Activated T-cell treated with anti-CD3 and anti-CD28 coated beads, Interleukin-2, amount 50 U/mL, for 72 hours (primary cell): ENCODE measurements at places on chromosomes 7 and 10. TPM values are rescaled to one million over a fixed set of nuclear protein-coding genes. Genes with fewer than 3 reads are reported as not detected.

DNA sequence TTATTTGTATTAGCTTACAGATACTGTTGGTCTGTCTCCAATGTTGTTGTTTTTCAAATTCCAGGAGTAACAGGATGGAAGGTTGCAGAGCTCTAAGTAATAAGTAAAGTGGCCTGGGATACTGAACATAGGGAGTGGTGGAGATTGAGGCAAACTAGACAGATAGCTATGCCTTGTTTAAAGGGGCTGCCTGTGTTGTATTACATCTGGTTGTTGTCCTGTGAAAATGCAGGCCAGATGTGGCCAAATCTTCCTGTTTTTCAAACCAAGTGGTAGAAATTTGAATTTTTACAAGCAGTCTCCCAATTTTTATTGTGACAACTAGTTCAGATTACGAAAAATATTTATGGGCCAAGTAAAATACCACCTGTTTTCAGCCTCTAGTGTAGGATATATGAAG lies 33.5 kb downstream of the BICC1 start:
- no peaks in the 10 kb centered on the region for H3K4me1 ChIP-seq
- no peaks in the 10 kb centered on the region for H3K36me3 ChIP-seq
- no peak overlapping the region for H3K4me3 ChIP-seq
- DNase-seq = no peak
- H3K27ac ChIP-seq = no peak overlapping the region

DNA sequence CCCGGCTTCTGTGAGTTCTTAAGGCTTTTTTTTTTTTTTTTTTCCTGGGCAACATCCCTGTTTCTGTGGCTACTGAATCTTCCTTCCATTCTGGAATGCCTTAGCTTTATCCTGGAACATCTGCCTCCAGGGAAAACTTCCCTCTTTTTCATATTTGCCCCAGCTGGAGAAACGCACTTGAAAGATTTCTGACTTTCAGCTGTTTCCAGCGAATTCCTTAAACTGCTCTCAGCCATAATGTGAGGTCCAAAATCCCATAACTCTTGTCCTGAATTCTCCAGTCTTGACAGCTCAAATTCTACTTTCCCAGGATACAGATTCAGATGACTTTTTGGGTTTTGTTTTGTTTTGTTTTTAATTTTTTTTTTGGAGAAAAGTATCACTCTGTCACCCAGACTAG lies 263.6 kb upstream of the AUTS2 start:
- H3K27ac ChIP-seq = no peak overlapping the region
- DNase-seq = no peak
- H3K4me3 ChIP-seq = no peak overlapping the region
- no peaks in the 10 kb centered on the region for H3K4me1 ChIP-seq
- no peaks in the 10 kb centered on the region for H3K27me3 ChIP-seq

DNA sequence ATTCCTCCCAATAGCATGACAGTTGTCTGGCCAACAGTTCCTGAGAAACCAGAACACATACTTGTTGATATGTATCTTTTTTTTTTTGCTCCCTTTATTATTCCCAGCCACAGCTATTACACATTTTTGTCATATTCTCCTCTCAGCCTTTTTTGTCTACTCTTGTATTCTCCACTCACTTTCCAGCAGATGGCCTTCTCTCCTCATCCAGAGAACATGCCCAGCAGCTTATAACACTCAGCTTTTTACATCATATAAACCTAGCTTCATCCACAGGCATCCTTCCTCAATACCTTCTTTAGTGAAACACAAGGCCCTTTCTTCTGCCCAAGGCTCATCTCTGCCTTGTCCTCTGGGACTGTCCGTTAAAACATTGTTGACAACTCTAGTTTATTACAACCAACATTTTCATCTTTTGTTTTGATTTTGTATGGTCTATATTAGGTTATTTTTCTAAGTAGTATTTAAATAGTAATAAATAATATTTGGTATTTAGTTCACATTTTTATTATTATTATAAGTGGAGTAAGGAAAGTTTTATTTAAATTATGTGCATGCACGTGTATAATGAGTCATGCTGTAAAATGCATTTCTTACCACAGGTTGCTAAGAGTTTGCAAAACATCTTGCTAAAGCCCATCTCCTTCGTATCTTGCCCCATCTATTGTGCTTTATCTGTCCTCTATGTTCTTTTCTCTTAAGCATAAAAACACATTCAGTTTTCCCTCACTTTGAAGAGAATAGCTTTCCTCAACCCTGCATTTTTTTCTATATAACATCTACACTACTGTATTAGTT lies 101.5 kb downstream of the ORC5 start:
- no peaks in the 10 kb centered on the region for H3K4me1 ChIP-seq
- H3K27me3 ChIP-seq = no peaks in the 10 kb centered on the region
- H3K4me3 ChIP-seq = no peak overlapping the region
- no peak for DNase-seq
- no peaks in the 10 kb centered on the region for H3K36me3 ChIP-seq

DNA sequence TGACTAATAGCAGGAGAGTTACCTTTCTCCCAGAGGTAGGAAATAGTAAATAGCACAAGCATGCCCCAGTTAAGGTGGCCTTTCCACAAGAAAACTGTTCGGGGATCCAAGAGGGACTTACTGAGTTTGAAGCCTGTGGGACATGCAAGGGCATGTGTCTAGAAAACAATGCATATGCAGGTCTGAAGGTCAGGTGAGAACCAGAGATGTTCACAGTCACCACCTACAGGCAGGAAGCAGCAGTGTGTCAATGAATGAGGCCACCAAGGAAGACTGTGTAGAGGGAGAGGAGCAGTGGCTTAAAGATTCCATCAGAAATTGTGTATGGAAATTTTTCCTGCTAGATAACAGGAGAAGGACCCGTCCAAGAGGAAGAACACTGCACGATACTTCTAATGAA lies 66.0 kb downstream of the CALD1 start:
- peak overlapping the region; percentile 22 for H3K27ac ChIP-seq
- H3K27me3 ChIP-seq = no peaks in the 10 kb centered on the region
- no peak overlapping the region for H3K4me3 ChIP-seq
- DNase-seq = no peak
- H3K4me1 ChIP-seq = peaks cover 18% of the 10 kb centered on the region
- H3K36me3 ChIP-seq = no peaks in the 10 kb centered on the region

The SOSTDC1 gene
- not detected for total RNA-seq
